ENCODE measurements at places on chromosomes 1 and 21.
A peak's percentile ranks its signal among the peaks of the same experiment; 100 is the strongest.

DNA sequence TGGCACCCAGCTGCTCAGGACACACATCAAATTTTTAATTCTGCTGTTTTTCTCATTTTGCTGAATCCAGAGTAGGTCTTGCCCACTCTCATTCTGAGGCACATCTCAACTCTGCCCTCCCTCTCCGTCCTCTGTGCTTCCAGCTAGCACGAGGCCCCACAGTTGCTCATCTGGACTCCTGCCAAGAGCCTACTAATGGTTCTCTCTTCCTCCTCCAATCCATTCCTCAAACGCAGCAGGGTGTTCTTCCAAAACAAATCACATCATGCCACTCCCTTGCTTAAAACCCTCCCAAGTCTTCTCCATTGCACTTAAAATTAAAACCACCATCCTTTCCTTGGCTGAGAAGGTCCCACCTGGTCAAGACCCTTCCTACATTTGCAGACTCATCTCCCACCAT is 49.8 kb upstream of the SCAF4 start:
- DNase-seq, result no peak

DNA sequence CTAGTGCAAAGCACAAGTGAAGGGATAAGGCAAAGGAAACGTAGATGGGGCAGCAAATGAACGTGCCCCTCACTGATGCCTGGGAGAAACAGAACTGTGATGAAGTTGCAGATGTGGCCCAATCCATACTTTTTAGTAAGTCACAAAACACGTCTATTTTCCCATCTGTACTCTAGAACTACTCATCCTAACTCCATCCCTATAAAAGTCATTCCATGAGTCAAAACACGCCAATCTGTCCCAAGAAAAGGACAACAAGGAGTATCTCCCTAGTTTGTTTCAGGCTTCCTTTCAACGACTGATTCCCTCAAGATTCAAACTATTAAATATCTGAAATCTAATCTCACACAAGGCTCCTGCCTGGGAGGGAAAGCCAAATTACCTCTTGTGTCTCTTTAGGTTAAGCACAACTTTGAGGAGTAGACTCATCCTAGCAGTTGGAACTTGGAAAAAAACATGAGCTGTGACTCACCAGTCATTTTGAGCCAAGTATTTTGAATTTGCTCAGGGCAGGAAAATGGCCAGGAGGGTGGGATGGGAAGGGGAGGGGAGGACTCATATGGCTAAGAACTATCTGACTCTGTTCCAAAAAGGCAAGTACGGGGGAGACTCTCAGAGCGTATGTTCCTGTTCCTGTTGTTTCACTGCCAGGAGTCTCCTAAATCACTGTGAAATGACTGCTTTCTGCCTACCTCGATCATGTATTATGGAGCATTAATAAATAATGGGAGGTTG is 214.5 kb upstream of the CAMK1G start:
- no peak for DNase-seq

GRCh38 chr21:26599261-26599660 is 26.2 kb upstream of the CYYR1 start:
- no peak for DNase-seq

DNA sequence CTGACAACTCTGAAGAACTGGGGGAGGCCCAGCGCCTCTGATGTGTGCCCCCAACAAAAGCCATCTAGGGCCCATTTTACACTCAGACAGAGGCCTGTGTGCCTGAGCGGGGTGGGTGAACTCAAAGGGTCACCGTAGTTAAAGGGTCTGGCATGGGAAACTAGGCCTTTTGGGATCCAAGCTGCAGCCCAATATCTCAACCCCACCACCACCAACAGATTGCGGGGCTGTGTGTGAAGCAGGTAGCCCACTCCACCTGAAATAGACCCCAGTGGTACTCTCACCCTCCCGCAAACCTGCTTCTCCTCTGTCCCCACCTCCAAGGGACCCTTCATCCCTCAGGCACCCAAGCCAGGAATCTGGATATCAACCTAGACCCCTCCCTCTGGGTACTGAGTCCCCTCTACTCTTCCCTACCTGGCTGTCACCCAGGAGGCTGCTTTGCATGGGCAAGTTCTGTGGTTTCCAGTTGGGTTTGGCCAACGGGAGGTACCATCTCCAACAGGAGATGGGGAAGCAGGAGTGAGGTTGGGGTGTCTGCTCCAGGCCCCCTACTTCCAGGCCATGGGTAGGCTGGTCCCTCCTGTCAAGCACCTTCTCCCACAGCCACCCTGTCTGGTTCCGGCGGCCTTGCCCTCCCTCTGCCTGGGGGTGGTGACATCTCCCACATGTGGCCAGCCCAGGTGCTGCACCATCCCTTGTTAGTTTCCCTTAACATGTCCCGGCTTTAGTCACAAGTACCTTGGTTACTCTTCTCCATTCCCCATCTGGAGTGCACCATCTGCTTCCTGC is 35.2 kb upstream of the LRP8 start:
- DNase-seq, result peak; percentile 44

GRCh38 chr1:14415396-14415795 is 183.1 kb upstream of the KAZN start:
- no peak for DNase-seq

- no peak for DNase-seq
Measured at GRCh38 chr1:57770772-57771171, 346.9 kb upstream of the DAB1 start.

GRCh38 chr1:247204177-247204647 is 32.4 kb upstream of the ZNF124 start:
- no peak for DNase-seq

DNA sequence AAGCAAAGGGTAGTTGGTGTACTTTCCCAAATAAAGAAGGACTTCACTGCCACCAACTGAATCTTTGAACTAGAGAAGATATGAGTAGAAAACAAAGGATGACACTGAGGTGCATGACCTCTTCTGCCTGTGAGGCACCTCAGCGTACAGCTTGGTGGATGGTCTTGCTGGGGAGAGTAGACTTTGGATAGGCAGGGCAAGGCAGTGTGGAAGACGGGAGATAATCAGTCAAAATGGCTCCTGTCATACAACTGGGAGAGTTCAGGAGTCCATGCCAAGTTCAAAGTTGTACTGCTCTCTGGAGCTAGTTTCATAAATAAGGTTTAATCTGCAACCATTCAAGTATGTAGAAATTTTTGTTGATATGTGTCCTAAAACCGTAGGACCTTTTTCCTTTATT is 143.4 kb downstream of the BARHL2 start:
- DNase-seq, result no peak

Measured in suprapubic skin (tissue), 4 donors.